Activated CD4-positive, alpha-beta T cell treated with anti-CD3 and anti-CD28 coated beads for 1 hour (primary cell): ENCODE measurements at places on chromosomes 4 and X.

- DNase-seq: no peak
These were observed 51.4 kb upstream of the LSM6 start for GRCh38 chr4:146124023-146124680.

DNA sequence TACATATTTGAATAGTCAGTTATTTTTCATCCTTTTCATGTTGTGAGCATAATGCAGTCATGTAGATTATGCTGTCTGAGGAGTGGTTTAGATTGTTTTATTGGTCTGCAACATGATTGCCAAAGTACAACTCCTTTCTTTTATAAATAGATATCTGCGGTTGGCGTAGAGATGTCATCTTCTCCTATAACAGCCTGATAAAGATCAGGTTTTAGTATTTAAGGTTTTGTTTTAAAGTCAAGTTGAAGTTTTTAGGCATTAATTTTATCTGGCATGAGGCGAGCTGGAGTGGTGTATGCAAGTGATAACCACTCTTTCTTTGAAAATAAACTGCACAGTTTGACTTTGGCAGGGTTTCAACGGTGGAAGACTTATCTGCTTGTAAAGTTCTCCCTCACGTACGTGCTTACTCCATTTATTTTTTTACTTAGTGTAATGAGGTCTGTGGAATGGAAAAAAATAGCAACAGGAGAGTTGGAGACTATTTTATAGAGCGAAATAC lies 126.3 kb downstream of the FBXO8 start:
- DNase-seq: no peak

DNA sequence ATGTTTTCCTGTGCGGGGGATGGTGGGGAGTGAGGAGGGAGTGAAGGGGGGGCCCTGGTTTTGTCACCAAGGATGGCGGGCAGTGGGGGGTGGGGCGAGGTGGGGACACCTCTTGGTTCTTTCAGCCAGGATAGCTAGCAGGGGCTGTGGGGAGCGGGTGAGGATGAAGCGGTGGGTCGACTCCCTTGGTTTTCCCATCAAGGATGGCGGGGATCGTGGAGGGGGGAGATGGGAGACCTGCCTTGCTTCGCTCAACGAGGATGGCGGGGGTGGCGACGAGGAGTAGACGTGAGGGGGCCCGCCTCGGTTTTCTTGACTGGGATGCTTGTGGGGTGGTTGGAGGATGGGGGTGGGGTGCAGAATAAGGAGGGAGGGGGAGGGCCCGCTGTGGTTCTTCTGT lies 643 bp downstream of the FHL1 start:
- DNase-seq: no peak

DNA sequence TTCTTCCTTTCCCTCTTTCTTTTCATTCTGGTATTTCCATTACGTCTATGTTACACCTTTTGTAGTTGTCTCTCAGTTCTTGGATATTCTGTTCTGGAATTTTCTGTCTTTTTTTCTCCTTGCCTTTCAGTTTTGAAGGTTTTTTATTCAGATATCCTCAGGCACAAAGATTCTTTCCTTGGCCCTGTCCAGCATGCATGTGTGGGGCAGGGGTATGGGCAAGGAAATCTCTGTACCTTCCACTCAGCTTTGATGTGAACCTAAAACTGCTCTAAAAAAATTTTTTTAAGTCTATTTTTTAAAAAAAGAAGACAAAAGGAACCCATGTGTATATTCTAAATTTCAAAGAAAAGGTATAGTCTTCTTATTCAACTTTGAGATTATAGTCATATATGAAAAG lies 180.5 kb downstream of the SOWAHB start:
- DNase-seq: no peak

DNA sequence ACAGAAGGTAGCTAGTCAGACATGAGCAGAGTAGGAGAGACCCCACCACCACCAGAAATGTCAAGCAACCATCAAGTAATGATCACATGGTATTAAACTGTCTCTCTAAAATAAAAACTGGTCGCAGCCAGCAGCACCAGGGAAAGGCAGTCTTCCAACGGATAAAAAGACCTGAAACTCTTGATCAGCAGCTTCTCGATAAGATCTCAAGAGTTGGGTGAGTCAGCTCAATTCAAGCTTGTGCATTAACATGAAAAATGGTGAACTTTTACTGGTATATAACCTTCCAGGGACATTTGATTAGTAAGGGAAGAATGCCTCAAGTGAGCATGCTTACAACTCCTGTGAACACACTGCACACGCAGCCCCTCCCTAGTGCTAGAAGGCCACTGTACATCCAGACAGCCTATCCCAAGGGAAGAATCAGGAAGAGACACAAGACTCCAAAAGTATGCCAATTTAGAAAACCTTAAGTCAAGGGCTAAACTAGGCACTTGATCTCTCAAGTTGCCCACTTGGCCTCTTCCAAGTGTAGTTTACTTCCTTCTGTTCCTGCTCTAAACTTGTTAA lies 270.0 kb upstream of the GNPDA2 start:
- no peak for DNase-seq

- DNase-seq: no peak
These were observed 111.1 kb downstream of the RTL3 start for GRCh38 chrX:78548012-78548411.

- DNase-seq: no peak
These were observed 43.5 kb upstream of the ZNF518B start for GRCh38 chr4:10500776-10501175.

DNA sequence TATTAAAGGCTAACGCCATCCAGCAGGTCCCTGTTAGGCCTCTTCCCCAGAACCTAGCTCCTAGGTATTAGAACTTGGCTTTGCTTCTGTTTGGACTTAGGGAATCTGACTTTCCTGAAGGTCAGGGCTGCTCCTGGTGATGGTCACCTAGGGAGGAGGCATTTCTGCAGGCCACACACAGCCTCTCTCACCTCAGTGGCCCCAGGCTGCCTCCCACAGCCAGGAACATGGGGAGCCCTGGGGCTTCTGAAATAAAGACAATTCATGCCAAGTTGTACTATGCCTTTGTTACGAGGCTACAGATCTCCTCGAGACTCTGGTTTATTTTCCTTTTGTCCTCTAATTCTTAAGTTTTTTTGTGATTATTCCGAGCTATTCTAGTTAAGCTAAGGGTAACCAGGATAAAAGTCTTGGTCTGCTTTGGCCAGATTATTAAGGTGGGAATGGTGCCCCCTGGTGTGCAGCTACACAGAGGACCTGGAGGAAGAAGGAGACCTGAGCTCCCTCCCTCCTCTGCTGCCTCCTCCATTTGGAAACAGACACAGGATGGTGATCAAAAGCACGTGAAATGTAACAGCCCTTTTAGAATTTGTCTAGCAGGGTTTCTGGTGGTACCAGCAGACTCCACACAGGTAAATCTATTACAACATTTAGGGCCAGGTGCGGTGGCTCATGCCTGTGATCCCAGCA lies 131.0 kb downstream of the DCLK2 start:
- no peak for DNase-seq

DNA sequence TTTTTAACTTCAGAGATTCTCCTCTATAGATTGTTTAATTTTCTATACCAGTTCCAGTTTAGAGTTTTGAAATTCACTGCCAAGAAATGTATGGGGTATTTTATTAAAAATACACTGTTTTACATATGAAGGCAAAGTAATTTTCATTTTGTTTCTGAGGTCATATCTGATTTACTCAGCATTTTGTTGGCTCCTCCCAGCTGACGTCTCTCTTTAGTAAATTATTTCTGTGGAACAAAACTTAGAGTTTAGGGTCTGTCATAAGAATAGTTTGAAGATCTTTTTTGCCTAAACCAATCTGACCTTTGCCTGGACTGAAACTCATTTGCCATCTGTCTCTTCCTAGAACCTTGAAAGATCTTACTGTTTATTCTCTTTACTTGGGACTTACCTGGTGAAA lies 16.9 kb downstream of the FNIP2 start:
- no peak for DNase-seq

DNA sequence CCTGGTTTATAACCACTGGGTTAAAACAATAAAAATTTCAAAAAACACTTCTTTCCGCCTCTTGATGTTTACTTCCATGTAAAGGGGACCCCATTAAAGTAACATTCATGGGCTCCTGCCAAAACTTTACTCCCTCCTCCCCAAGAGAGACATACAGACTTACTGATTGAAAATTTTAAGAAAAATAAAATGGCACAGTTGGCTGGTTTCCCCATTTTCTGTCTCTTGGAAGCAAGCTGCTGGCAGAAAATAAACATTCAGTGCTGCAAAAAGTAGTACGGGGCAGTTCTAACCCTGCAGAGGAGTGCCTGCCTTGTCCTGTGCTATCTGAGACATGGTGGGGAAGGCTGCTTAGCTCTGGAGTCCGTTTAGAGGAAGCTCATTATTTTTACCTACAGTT lies 187.3 kb upstream of the INTU start:
- DNase-seq: no peak

GRCh38 chr4:138509346-138509745 lies 267.2 kb upstream of the SLC7A11 start:
- no peak for DNase-seq

DNA sequence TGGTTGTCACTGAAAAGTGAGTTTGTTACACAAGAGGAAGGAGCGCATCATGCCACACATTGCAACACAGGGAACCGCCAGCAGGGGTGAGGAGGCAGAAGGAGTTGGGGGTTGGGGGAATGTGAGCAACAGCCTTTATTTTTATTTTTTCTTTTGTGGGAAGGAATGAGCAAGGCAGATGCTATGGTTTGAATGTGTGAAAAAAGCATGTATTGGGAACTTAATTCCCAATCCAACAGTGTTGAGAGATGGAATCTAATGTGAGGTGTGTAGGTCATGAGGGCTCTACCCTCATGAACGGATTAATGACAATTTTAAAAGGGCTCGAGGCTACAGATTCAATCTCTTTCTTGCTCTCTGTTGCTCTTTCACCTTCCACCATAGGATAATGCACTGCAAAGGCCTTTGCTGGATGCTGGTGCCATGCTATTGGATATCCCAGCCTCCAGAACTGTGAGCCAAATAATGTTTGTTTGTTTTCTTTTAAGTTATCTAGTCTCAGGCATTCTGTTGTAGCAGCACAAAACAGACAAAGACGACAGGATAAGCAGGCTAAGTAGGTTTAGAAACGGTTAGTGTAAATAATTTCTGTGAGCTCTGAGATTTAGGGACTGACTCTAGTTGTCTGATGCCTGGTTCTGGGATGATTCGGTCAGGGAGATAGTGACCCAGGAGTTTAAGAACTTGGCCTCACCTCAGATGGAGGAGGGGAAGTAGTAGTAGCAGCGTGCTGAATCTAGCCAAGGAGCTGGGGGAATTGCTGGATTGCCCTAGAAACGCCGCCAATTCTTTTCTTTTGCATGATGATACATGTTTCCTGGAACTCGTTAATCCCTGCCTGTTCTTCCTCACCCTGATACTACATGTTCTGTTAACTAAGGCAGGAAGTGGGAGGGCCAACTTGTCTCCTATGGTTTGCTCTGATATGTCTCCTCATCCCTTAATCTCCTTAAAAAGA lies 156.6 kb upstream of the CTSO start:
- DNase-seq: no peak

DNA sequence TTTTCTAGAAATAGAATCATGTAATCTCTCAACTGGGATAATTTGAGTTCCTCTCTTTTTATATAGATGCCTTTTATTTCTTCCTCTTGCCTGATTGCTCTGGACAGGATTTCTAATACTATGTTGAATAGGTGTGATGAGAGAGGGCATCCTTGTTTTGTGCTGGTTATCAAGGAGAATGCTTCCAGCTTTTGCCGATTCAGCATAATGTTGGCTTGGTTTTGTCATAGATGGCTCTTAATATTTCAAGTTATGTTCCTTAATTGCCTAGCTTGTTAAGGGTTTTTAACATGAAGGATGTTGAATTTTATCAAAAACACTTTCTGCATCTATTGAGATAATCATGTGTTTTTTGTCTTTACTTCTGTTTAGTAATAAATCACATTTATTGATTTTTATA lies 58.7 kb downstream of the TMEM47 start:
- no peak for DNase-seq

DNA sequence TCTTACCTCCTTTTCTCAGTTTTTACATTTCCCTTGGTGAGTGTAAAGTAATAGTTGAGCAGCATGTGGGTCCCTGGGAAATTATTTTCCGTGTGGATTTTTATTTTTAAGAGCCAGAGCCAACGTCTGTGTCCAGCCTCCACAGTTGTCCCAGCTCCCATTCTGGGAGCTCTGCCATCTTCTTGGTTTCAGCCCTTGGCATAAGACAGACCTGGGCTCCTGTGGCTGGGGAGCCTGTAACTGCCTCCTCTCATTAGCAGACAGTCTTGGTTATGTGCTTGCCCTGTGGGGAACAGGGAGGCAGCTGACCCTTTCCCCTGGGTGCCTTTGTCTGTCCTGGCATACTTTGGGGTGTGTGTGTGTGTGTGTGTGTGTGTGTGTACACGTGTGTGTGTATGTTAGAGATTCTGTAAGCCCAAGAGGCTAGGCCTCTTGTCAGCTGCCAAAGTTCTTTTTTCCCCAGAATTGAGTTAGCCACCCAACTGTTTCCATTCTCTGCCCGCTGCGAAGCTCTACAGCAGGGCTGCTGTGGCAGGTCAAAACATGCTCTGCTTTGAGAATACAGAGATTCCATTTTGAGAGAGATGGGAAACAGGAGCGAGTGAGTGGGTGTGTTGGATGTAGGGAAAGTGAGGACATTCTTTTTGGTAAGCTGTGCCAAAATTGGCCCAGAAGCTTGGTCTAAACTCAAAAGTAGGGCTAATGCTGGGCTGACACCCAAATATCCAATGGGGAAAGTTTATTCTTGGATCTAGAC lies 140.7 kb downstream of the TMEM164 start:
- no peak for DNase-seq

GRCh38 chrX:108044554-108045256 lies at the start of gene VSIG1:
TSS of gene VSIG1 (plus strand) at chrX:108045065. CDS start at chrX:108045131, 66 bp downstream.
- DNase-seq: no peak

DNA sequence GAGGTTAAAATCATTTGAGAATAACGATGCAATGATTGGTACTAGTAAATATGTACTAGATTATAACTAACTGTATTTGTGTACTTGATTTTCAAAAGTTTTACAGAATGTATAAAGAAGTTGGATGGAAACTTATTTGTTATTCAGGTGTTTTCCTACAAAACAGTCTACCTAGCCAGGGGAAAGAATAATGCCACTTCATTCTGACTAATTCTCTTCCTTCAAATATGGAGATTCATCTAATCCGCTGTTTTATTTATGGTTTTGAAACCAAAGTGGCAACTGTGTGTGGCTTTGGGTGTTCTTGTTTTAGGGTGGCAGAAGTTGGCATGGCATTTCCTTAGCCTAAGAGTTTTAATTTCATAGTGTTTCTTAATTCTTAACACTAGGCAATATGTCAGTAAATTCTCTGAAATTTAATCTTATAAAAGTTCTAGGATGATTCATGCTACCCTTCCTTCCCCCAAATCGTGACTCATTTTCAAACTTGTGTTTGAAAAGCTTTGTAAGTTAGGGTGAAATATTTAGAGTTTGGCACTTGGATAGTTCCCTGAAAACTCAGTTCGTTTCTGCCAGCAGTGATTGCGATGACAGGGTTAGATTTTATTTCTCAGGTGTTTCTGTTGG lies 62.6 kb downstream of the DCLK2 start:
- DNase-seq: no peak

GRCh38 chr4:189804894-189805293 lies 135.8 kb upstream of the FRG1 start:
- DNase-seq: no peak

DNA sequence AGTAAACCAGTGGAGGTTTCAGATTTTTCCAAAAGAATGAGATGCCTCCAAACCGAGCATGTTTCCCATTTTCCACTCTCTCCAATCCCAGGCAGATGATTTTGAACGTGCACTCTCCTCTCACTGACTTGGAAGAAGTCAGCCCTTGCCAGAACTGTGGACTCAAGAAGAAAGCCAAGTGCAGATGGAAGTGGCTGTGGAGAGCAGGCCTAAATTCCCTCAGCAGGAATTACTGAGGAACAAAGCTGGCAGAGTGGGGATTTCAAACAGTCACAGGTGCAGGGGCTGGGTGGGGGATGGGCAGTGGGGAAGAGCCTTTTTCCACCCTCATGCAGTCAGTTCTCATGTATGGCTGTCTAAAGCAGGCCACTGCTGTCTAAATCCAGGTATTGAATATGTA lies 83.5 kb upstream of the PLAC1 start:
- no peak for DNase-seq
